ENCODE measurements at places on chromosomes 3 and 15.
A peak's percentile ranks its signal among the peaks of the same experiment; 100 is the strongest.

DNA sequence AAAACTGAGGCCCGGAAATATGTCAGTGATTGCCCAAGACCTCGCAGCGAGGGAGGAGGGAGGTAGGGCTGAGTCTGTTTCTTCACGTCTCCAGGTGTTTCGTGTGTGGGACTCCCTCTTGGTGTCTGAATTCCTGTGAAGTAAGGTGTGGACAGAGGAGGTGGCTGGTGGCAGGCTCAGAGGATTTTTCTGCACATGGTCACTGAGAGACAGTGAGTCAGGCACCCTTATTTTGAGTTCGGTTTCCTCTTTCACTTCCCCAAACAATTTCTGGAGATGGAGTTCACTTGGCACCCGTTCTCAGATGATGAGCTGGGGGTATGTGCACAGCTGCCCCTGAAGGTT, 46.3 kb upstream of the VPS8 start:
- DNase-seq = no peak

DNA sequence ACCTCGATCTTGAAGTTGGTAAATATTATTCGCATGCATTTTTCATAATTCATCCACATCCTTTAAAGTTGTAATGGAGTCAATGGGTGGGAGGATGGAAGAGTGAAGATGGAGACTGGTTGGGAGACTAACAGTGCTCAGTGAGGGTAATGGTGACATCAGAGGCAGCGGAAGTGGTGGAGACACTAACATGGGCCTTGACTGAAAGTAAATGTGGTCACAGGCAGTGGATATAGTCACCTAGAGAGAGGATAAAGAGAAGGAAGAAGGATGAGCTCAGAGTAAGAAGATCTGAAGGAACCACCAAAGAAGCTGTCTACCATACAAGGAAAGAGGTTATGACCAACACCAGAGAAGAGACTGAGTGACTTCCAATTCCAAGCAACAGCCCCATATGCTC, 281.6 kb upstream of the STT3B start:
- DNase-seq = no peak

DNA sequence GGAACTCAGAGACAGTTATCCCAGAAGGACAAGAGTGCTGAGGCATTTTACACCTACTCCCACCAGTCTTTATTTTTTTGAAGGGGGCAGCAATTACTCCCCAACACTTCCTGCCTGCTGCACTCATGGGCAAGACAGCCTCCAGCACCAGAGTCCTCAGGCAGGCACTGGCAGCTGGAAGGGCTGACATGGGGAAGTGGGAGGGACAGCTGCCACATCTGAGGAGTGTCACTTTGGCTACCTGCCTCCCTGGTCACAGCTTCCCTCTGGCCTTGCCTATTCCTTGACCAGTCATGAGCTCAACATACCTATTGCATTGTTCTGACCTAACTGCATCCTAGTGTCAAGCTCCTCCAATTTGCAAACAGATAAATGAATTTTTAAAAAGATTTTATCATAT, 10.2 kb upstream of the LACTB start:
- DNase-seq = no peak

DNA sequence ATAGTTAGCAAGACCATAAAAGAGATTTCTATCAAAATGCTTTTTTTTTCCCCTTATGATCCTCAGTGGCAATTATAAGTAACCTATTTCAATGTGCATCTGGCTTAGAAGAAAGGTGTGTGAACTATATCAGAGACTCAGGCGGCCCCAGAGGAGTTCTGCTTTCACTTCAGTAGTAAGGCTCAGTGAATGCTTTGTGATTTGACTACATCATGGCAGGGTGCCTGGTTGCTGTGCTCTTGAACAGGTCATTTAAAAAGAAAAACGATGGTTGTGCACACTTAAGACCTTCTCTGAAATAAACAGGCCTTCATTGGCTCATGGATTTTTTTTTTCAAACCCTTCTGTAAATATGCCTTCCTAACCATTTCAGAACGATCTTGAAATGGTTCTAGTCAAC, 400.4 kb upstream of the RARB start:
- no peak for DNase-seq

GRCh38 chr3:15722877-15723623, 74.7 kb downstream of the ANKRD28 start:
- DNase-seq = no peak

GRCh38 chr3:13195374-13195773, 122.1 kb upstream of the IQSEC1 start:
- no peak for DNase-seq

GRCh38 chr15:48426044-48426443, 94.8 kb downstream of the DUT start:
- DNase-seq = no peak

DNA sequence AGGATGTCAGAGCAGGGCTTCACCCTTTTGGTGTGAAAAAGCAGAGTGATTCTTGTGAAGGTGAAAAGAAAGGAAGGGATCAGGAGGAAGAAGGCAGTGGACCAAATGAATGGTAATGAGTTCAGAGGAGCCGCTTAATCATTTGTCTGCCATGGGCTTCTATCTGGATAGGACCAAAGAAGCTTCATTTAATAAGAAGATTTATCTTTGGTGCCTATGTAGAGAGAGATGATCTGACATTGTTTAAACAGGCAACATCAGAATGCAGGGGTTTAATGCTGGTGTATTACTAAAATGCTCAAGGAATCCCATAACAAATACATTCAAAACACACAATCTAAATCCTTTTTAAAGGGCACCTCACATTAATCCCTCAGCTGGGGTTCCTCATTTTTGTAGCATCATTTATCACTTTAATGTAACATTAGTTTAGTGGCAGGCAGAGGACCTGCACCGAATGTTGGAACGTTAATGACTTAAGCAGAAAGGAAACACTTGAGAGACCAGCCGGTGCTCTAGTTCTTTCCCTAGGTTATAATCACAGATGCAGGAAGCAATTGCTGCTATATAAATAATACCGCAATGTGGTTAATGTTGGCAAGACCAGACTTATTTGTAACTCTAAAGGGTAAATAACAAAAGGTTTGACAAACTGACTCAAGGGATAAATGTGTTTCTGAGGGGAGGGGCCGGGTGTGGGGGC, 27.9 kb upstream of the IL1RAP start:
- DNase-seq = no peak

- DNase-seq = no peak
Observed at GRCh38 chr15:90261811-90262210, 3.7 kb upstream of the NGRN start.

- DNase-seq = no peak
Observed at GRCh38 chr3:97656638-97657037, 107.9 kb upstream of the ARL6 start.

GRCh38 chr3:110576960-110577359, 494.7 kb upstream of the NECTIN3 start:
- no peak for DNase-seq

GRCh38 chr3:130677343-130677742, 69.3 kb downstream of the PIK3R4 start:
- DNase-seq = no peak

DNA sequence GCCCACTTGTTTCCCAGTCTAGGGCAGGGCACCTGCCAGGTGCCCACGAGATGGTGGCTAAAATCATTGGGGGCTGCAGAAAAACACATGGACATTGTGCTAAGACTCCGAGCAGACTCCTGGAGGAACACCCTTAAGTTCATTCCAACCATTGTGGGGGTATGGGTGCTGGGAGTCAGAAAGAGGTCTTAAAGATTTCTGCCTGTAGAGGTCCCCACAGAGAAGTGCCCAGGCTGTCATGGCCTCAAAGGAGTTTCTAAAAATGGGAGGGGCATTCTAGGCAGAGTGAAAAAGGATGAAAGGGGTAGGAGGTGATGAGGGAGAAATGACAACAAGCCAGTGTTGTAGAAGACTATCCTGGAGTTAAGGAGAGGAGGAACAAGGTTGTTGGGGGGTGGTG, 17.1 kb downstream of the RBP1 start:
- peak; percentile 11 for DNase-seq

- DNase-seq = no peak
Observed at GRCh38 chr3:23659840-23660430, 145.8 kb upstream of the UBE2E1 start.

DNA sequence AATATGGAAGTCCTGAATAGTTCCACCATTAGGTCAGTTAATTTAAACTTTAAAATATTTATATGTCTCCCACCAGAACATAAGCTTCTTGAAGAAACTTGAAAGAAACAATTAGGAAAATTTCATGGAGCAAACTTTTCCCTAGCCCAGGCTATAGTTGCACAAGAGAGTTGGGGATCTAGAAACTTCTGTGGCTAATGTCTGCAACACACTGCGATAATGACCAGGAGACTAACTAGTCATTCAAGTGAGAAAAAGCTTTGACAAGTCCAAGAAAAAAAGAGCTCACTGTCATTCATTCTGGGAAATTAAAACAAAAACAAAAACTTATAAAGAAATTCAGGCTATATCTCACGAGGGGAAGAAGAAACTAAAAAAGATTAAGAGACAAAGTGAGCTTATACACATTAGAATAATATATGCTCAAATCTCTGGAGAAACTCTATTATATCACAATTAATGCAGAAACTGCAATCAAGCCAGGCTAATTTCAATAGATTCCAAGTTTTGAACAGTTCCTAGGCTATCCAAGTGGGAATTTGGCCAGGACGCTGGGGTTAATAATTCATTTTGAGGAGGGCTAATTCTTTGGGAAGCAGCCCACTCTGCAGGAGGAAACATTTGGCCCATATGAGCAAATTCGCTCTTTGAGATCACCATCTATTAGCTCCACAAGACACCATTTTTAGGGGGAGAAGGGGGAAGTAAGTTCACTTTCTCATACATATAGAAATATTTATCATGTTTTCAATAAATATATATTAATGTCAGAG, 134.6 kb downstream of the MEIS2 start:
- DNase-seq = no peak

GRCh38 chr3:29348316-29348715, 67.4 kb downstream of the RBMS3 start:
- no peak for DNase-seq

- DNase-seq = no peak
Observed at GRCh38 chr3:67296039-67296892, 298.2 kb downstream of the KBTBD8 start.

GRCh38 chr15:79844221-79844620, 52.6 kb downstream of the MTHFS start:
- no peak for DNase-seq

DNA sequence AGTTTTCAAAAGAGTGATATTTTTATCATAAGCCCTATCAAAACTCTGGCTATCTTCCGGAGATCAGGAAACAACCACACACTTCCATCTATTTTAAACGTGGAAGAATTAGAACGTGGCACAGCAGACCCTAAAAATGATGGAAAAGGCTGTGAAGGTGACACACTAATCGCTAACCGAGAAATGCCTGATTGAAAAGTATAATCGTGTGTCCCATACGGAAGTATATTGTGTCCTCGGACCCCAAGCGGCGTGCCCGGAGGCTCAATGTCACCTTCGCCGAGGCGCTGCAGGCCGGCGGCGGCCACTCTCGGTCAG, 642 bp downstream of the COX5A start:
- DNase-seq = no peak

DNA sequence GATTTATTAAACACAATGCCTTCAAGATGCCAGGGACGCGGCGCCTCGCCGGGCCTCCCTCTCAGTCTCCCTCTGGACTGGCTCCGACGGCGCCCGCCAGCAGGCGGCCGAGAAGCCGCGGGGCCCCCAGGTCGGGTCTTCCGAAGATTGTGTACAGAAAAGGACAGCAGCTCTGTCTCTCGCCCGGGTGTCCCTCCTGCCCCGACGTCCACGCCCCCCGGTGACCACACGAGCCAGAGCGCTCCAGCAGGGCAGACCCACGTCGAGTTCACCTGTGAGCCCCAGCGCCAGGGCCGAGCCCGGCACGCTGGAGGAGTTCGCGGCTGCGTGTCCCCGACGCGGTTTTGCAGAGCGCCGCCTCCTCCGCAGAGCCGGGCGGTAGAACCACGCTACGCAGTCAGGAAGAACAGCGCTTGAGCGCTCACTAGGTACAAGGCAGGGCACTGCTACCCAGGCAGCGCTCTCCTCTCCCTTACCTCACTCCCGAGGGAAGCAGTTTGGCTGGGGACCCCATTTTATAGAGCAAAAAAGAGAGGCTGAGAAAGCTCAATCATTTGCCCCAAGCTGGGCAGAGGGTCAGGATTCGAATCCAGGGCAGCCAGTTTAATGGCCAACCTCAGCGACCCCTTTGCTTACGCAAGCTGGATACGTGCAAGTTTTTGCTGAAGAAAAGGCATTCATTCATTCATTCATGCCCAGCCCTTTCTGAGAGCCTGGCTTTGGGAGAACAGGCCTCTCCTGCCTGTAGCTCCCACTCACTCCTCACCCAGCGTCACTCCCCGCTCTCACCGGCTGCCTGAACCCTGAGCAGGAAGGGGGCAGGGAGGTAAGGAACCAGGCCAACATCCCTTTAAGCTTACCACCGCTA, 3.0 kb upstream of the TLE3 start:
- DNase-seq = no peak

DNA sequence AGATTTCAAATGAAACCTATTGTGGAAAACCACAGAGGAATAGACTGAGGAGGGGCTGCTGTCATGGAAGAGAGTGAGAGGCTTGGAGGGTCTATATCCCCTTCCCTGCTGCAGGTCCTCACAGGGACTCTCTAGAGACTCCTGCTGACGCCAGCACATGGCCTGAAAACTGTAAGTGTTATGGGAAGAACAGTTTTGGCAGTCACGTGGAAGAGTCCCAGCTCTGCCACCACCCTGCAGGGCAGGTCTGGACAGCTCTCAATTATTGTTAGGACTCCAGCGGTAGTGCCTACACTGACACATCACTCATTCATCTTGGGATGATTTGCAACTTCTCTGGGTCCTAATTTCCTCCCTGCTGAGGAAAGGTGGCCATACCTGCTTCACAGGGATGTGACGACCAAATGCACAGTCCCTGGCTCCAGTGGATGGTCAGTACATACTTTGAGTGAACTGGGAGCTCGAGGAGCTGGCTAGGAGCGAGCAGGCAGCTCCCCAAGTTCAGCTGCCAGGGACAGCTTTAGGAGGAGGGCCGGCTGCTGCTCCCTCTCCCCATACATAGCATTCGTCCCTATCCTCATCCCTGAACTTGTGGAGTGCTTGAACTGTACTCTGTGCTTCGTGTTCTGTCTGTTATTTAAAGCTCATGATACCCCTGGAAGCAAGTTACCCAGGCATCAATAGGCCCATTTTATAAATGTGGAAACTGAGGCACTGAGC, 49.2 kb downstream of the CTXND1 start:
- DNase-seq = peak; percentile 14

DNA sequence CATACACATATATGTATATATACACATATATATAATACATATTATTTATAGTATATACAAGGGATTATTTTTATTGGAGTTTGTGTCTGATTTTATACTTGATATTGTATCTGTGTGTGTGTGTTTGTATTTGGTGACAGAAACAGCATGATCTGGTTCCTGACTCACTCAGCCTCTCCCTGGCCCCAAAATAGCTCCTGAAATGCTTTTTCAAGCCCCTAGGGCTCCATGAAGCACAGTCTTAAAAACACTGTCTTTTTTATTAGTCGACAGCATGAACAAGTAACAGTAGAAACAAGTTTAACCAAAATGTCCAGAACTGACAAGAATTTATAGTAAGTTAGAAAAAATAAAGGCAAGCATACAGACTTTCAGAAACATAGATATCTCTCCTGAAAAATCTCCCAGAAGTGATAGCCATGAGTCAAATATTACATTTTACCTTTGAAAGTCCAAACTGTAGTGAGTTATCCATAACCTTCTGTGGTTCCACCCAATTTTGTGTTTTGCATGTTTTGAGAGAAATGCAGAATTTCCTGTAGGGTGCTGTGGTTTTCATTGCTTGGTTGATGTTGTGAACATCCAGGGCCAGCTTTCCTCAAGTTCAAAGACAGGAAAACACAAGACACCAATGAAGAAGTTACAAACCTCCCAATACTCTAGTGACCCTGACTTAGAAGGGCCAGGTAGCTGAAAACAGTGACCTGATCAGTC, 98.5 kb upstream of the CCDC80 start:
- DNase-seq = no peak
